NCI-H82 (cell line): ENCODE measurements at places on chromosomes 7 and 10.

DNA sequence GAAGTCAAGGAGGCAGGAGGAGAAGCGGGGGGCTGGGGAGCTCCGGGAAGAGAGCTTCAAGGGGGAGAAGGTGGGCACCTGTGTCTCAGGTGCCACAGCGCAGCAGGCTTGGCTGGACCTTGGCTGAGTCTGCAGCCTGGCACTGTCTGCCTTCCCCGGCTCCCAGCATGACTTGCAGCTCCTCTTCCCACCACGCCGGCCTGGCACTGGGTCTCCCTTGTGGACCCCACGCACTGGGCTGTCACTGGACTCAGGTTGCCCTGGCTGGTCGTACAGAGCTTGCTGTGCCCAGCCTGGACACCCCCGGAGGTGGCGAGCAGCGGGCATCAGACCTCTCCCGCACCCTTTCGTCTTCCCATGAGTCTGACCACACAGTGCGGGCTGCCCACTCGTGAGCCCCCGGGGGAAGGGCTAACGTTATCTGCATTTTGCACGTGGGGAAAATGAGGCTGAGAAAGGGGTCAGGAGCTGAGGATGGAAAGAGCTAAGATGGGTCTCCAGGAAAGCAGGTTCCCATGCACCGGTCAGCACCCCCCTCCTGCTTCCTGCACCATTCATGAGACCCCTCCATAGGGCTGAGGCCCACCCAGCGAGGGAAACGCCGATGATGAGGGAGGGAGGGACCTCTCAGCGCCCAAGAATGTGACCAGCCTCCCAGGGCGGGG lies 40.3 kb upstream of the PSMG3 start:
- no peak for DNase-seq

DNA sequence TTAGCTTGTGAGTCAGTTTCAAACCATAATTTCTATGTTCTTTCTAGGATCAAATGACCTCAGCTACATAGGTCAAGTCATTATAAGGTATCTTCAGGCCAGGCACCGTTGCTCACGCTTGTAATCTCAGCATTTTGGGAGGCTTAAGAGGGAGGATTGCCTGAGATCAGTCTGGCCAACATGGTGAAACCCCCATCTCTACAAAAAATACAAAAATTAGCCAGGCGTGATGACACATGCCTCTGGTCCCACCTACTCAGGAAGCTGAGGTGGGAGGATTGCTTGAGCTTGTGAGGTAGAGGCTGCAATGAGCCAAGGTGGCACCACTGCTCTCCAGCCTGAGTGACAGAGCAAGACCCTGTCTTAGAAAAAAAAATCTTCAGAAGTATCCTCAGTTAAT lies 362.3 kb downstream of the GATA3 start:
- DNase-seq: no peak

GRCh38 chr10:120221873-120222485 lies 235.0 kb upstream of the PLPP4 start:
- peak; percentile 90 for DNase-seq

DNA sequence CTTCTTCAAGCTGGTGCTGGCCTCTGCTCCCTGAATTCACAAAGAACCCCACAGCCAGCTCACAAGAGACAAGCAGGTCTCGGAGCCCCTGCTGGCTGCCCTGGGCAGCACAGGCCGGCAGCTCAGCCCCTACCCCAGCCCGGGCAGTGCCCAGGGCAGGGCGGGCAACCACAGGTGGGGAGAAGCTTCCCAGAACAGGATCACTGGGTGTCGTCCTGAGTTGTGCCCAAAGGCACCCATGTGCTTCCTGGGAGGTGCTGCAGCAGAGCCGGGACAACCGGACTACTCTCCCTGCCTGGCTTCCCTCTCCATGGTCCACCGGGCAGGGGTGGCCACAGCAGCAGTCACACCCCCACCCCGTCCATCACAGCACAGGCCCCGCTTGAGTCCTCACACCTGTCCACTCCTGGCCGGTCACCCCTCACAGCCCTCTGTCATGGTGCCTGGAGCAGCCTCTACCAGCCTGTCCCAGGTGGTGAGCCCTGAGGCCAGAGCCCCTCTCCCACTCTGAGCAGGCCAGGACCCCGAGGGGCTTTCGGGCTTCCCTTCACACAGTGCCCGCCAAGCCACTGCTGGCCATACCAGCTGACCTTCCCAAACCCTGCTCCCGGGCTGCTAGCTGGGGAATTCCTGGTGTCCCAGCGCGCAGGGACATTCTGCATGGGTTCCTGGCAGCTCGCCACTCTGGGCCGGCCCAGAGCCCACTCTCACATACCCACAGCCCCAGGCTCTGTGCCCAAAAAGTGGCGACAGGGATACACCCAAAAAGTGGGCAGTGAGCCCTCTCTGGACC lies 3.1 kb downstream of the RASGEF1A start:
- peak; percentile 31 for DNase-seq

- peak; percentile 64 for DNase-seq
Observed at GRCh38 chr7:39950473-39951225, 593 bp downstream of the CDK13 start.

- DNase-seq: no peak
Observed at GRCh38 chr10:97107551-97107950, 78.2 kb downstream of the SLIT1 start.

DNA sequence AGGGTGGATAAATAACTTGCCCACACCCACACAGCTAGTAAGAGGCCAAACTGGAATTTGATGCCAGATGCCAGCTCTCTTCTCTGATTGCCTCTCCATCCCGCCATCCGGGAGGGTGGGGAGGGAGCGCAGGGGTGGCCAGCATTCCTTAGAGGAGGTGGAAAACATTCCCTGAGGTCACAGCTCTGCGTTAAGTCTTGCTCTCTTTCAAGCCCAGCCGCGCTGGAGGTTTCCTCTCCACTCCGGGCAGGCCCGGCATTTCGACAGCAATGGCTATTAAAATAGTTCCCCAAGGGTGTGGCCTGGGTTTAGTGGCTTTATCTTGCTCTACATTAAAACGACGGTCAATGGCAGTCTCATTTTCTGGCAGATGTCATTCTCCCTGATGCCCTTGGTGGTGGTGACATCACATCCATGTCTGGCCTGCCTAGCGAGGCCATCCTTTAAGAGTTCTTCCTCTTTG lies 16.1 kb upstream of the C10orf71 start:
- no peak for DNase-seq

DNA sequence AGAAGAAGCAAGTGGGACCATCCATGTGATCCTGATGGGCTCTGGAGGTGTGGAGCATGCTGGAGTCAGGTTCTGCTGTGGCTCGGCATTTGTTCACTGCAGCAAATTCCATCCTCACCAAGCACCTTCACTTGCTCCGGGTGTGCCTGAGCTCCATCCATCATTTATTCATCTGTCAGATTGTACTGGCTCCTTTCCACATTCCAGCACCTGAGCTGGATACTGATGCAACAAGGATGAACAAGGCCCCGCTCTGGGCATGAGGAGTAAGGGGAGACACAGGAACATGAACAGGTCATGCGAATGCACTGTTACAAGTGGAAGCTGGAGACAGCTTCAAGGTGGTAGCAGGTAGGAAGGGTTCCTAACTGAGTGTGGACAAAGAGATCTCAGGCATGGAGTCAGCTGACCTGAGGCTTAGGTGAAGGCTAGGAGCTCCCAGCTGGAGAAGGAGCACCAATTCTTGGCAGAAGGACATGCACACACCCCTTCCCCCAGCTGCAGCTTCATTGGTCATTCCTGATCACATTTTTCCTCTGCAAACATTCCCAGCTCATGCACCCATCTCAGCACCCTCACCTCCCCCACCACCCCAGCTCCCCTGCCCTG lies 133.7 kb upstream of the ZMIZ1 start:
- no peak for DNase-seq

GRCh38 chr7:155897758-155898386 lies 85.6 kb upstream of the SHH start:
- DNase-seq: no peak

- no peak for DNase-seq
Observed at GRCh38 chr7:159032753-159033472, 111.8 kb downstream of the VIPR2 start.

DNA sequence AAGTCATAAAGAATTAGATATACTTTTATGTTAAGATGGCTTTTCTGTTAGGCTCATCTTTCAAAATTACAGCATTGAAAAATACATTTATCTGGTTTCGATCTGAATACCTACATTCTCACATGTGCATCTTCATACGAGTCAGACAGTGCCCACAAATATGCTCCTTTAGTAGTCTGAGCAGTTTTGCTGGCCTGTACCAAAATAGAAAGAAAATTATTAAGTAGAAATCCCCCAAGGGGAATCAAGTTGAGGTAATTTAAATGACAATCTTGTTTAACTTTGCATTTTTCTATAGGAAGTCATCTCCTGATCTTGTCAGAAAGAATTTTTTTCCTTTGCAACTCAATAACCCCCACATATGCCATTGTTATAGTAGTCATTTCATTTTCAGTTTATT lies 287.4 kb upstream of the SEMA3D start:
- no peak for DNase-seq

DNA sequence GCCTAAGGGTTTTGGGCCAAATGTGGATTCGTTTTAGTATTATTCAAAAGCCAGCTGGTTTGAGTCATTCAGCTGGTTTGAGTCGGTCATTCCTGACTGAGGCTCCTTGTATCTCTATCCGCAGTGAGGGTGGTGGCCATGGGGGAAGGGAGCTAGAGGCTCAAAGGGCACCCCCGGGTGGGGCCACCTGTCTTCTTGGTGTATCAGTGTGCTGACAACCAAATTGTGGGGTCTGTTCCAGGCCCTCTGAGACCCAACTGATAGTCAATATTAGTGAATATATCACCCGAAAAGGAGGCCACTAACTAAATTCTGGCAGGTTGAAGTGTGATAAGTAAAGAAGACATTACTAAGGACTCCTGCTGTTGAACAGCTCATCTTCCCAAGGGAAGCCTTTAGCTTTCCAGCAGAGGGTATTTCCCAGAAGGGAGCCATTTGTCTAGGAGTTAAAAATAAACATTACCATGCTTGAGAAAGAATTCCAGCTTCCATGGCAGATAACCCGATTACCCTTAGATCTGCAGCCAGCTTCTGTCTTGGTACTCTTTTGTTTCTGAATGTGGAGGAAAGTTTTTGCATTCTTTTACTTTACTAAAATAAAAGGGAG lies 29.9 kb upstream of the DDX50 start:
- peak; percentile 35 for DNase-seq

GRCh38 chr10:97320480-97321031 lies 1.5 kb downstream of the FRAT1 start:
- no peak for DNase-seq

GRCh38 chr7:14839307-14839706 lies 63.2 kb downstream of the DGKB start:
- no peak for DNase-seq

DNA sequence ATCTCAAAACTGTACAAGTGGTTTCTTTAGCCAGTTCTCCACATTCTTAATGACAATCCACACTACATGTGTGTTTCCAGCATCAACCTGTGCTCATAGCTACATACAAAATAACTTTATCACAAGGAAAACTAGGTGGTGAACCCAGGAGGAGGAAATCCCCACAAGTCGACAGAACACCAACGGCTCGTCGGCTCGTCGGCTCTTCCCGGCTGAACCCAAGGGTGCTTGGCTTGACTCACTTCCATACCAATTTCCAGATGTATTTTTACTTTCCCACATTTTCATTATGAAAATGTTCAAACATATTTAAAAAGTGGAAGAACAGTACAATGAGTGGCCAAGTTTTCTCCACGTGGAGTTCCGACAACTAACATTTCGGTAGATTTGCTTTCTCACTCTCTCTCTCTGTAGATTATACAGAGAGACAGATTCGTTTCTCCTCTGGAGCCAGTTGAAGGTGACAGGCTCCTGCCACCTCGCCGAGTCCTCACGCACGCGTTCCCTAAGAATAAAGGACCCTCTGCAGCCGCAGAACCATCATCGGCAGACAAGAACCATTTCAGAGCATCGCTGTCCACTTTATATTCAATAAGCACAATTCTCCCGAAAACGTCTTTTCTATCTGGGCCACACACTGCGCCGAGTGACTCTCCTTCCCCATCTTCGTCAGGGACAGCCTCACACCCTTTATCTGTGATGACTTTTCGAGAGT lies 53.3 kb downstream of the DIP2C start:
- no peak for DNase-seq

- DNase-seq: peak; percentile 49
Observed at GRCh38 chr10:103888113-103888841, 29.7 kb downstream of the STN1 start.

DNA sequence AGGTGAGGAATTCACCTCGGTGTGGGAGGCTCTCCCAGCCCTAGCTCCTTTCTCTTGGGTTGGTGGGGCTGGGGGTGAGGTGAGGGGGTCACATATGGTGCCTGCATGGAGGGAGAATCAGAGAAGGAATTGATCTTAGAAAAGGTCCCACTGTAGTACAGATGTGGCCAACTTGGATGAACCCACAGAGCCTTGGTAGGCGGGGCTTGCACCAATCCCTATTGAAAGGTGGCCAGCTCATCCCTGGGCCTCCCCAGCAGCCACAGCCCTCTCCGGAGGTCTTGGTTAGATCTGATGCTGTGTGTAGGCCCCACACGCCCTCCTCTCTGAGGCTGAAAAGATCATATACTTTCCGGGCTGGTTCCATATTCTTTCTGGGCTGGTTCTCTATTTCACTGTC lies 19.0 kb downstream of the HKDC1 start:
- DNase-seq: no peak

- no peak for DNase-seq
Observed at GRCh38 chr7:78333530-78334425, 535.2 kb downstream of the PHTF2 start.

- no peak for DNase-seq
Observed at GRCh38 chr7:42222891-42223290, 14.1 kb downstream of the GLI3 start.

- no peak for DNase-seq
Observed at GRCh38 chr10:44856696-44857095, 54.4 kb upstream of the TMEM72 start.

- DNase-seq: no peak
Observed at GRCh38 chr10:43890124-43890523, 241.4 kb upstream of the ZNF32 start.

DNA sequence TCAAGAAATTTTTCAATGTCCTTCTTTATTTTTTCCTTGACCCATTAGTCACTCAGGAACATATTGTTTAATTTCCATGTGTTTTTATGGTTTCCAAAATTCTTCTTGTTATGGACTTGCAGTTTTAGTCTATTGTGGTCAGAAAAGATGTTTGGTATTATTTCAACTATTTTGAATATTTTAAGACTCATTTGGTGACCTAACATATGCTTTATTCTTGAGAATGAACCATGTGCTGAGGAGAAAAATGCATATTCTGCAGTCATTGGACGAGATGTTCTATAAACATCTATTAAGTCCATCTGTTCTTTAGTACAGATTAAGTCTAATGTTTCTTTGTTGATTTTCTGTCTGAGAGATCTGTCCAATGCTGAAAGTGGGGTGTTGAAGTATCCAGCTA lies 42.3 kb upstream of the MDFIC start:
- DNase-seq: no peak

DNA sequence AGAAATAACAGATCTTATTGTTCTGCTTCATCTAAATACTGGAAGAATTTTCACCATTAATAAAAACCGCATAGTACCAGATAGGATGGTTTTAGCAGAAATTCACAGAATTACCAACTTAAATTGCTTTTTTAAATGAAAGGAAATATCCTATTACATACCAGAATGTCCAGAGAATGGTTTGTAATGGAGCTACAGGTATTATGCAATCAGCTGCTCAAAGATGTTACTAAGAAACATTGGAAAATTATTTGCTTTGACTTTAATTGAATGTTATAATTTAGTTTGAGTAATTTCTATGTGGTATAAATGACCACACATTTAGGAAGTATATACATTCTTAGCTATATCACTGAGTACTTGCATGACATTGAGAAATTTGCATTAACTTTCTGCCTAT lies 338.3 kb downstream of the ETV1 start:
- DNase-seq: no peak
